GM19239 (cell line): ENCODE measurements at places on chromosomes 11 and 22.

DNA sequence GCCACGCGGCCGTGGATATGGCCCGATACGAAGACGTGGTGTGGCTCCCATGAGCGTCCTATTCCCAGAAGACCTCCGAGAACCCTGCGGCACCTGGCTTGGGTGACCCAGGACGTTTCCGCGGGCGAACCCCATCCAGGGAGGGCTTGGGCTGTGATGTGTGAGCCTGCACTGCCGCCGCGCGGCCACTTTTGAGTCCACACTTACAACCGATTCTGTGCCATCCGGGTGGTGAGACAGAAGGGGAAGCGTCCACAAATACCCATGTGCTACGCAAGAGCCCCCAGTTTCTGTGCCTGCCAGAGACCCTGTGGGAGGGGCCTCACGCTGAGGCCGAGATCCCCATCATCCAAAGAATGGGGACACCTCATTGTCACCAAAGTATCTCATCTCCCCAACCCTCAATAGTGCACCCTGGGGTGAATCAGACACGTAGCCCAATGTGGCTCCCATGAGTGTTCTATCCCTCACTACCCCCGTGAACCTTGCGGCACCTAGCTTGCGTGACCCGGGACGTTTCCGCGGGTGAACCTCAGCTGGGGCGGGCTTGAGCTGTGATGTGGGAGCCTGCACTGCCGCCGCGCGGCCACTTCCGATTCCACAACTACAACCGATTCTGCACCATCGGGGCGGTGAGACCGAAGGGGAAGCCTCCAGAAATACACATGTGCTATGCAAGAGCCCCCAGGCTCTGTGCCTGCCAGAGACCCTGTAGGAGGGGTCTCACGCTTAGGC lies 4.6 kb upstream of the H19 start:
- no peak for DNase-seq

GRCh38 chr11:107961480-107961879 lies 33.2 kb downstream of the RAB39A start:
- no peak for DNase-seq

GRCh38 chr22:31945971-31946680 lies 1.8 kb downstream of the YWHAH start:
- DNase-seq: no peak

GRCh38 chr11:6695377-6695776 lies 12.2 kb upstream of the MRPL17 start:
- DNase-seq: no peak

DNA sequence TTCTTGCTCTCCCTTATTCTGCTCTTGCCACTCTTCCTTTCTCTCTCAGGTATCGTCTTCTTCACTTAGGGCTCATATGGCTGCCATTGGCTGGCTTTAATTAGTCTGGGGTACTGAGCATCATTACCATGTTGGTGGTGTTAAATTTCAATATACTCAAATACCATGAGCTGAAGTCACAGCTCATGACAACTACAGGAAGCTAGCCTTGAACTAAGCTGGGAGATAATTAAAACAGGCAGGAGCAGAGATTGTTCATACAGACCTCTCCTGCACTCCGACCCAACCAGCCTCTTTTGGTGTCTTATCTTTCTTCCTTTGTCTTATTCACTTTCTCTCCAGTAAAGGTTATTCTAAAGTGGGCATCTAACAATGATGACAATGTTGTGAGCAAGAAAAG lies 130.9 kb upstream of the BLID start:
- no peak for DNase-seq

DNA sequence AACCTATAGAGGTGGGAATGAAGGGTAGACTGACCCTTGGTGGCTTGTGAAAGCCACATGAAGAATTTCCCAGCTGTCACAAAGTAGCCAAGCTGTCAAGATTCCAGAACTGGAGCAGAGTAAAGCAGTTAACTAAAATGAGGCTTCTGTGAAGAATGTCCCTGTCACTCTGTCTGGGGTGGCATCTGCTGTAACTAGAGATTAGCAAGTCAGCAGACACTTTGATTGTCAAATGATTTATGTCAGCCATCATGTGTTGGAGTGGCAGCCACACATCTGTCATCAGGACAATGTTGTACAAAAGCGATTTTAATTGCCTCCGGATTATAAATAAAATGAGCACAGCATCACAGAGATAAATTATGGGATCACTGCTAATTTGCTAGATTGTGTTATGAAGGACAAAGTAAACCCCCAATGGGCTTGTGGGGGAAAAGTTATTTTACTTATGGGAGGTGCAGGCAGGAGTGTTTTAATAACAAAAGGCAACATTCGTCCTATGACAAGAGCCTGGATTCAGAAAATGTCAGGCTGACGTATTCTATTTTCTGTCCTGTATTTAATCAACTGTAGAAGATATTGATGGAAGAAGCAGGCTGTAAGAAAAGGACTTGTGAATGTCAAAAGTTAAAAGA lies 270.9 kb downstream of the FAM181B start:
- DNase-seq: no peak

DNA sequence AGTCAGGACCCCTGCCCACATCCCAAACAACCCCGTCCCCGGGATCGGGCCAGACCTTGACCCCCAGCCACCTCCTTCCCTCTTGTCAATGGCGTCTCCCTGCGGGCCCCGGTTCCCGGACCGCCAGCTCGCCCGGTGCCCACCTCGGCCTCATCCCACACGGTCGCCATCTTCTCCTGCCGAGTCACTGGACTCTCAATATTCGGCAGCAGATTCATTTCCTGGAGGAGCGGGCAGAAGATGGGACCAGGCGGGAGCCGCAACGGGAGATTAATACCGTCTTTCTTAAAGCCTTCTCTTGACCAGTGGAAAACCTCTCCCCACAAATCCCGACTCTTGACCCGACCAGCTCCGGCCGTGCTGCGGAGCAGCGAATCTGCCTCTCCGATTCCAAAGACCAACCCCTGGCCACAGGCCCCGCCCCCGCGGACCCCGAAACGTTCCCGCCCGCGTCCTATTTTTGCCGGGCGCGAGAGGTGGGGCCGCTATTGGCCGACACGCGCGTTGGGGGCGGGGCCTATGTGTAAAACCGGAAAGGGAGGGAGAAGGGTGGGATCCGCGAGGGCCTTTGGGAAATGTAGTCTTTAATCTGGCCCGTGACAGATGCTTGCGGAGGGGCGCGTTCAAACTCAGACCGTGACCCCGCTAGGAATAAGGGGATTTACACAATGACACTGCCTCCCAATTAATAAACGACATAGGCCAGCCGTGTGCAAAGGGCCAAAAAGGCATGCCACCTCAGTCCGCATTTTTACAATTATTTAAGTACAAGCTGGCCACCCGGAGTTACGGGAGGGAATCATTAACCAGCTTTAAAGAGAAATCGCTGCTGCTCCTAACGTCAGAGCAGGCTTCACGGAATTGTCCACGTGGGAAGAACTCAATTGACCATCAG lies at the start of gene PSMC3:
TSS of gene PSMC3 (minus strand) at position 378 of the 895 bp plus-strand sequence. CDS start at position 218, 160 bp downstream.
- DNase-seq: peak; percentile 89

- no peak for DNase-seq
Measured at GRCh38 chr11:100963375-100963774, 166.2 kb downstream of the PGR start.

- no peak for DNase-seq
Measured at GRCh38 chr11:115469361-115469760, 34.9 kb downstream of the CADM1 start.

GRCh38 chr11:33682446-33682845 lies 18.2 kb downstream of the C11orf91 start:
- no peak for DNase-seq

DNA sequence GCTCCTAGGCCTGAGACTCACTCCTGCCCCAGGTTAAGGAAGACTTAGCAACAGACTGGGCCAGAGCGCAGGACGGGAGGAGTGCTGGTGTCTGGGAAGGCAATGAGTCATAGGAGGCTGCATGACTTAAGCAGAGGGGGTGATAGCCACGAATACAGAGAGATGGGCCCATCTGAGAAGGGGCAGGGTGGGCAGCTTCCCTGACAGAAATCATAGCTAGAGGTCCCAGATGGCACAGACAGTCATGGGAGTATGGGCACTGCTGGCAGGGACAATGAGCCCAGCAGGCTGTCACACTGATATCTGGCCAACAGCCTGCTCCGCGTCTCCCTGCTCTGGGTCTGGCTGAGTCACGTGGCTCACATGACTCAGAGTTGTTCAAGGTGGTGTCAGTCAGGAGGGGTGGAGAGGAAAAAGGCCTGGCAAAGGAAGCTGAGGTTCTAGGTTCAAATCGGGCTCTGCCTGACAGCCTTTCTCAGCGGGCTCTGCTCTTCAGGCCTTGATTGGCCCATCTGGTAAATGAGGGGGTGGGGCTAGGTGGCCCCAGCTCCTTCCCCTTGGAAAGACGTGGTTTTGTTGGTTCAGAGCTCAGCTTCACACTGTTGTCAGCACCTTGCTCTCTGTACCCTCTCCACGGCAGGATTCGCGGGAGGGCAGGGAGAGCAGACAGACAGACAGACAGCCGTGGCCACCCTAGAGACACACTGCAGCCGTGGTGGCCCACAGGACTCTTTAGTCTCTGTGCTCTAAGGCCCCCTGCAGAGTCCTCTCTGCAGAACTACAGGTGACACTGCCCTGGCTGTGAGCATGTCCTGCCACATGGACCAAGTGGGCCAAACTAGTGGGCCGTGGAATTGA lies 47.8 kb downstream of the DBX1 start:
- no peak for DNase-seq

GRCh38 chr11:125441648-125442410 lies 54.2 kb downstream of the FEZ1 start:
- no peak for DNase-seq

- DNase-seq: no peak
Measured at GRCh38 chr22:49628391-49629260, 199.0 kb downstream of the BRD1 start.

DNA sequence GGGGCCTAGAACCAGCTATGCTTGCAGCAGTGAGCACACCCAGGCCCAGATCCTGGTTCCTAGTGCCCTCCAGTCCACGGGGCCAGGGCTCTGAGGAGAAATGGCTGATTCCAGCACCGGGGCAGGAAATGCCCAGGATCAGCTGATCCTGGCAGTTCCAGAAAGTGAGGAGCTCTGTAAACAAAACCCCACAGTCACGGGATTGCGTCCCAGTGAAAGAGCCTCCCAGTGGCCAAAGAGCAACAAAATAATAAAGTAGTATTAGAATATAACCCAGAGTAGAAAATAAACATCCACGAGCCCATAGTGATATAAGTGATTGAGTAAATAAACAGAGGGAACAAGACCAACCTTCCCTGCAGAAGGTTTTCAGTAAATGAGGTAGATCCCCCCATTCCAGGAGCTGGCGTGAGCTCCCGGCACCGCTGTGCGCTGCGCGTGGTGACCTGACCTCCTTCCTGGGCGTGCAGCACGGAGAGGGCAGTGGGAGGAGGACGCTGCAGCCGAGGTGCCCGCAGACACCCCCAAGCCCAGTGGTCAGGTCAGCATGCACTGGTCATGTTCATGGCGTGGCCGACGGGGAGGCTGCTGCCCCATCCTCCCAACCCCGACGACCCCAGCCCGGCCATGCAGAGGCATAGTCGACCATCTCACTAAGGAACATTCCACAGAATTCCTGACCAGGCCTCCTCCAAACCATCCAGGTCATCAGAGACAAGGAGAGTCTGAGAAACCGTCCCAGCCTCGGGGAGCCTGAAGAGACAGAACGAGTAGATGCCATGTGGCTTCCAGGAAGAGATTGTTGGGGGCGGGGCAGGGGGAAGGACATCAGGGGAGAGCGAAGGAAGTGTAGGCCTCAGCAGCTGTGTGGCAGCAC lies 19.8 kb downstream of the PTDSS2 start:
- DNase-seq: no peak

- no peak for DNase-seq
Measured at GRCh38 chr22:23775779-23776375, 3.2 kb downstream of the MMP11 start.

- no peak for DNase-seq
Measured at GRCh38 chr11:121552154-121552553, 99.4 kb upstream of the SORL1-AS1 start.
